NCI-H2029 treated with DMSO at 0.1 percent for 48 hours (cell line): ENCODE measurements at places on chromosomes 12 and 14.

- no peak for DNase-seq
Observed at GRCh38 chr12:100995201-100995600, 200.6 kb downstream of the ANO4 start.

DNA sequence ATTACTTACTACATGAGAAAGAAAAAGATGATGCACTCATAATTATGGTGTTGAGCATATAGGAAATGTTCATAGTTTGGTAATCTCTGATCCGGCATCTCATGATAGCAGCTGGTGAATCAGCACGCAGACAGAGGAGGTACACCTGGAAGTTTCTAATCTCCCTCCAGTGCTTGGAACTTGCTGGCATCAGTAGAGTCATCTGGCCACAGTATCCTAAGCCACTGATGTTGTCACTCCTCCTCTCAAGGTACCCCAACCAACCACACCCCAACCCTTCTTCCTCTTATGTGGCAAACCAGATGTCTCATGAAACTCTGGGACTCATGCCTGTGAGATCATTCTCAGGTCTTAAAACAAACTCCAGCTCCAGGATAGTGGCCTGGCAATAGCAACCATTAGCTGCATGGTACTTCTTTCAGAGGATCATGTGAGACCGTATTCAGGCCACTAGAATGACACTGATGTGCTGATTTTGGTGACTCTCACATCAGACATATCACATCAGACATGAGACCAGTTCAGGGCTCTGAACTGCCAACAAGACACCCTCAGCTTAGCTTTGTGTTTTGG, 143.0 kb downstream of the RASSF9 start:
- no peak for DNase-seq

- no peak for DNase-seq
Observed at GRCh38 chr12:72273851-72274351, 1.7 kb downstream of the TRHDE start.

DNA sequence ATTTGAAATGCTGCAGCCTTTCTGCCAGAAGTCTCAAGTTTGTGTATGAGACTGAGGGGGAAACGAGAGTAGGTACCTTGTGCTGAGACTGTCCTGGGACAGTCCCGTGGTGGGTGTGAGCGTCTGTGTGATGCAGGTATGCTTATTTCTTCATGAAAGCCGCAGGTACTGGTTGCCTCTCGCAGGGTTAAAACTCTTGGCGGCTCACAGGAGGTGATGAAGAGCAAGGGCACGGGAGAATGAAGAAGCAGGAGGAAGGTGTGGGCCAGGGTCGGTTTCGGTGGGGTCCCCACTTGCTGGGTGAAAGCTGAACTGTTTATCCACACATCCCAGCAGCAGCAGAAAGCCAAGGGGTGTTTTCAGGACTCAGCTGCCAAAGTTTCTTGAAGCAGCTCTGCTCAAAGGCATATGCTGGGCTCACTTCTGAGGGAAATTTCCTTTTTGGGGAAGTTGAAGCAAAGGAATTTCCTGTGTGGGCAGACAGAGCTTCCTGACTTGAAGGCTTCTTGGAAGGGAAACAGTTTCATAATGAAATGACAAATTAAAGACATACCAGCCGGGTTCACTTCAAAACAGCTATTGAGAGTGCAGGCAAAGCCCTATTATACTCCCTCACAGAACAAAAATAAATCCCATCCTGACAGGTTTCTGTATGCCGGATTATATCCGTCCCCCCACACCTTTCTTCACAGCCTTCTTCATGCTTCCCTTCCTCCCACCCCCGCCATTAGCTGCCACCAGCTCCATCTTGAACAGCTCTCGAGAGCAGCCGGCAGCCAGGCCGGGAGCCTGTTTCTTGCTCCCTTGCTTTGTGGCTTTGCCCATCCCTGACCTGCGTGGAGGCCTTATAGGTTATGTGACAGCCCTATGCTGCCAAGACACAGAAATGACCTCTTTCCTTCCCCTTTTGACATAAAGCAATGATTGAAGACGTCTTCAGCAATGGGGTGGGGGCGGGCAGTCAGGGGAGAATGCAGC, 116.6 kb downstream of the ETV6 start:
- no peak for DNase-seq

DNA sequence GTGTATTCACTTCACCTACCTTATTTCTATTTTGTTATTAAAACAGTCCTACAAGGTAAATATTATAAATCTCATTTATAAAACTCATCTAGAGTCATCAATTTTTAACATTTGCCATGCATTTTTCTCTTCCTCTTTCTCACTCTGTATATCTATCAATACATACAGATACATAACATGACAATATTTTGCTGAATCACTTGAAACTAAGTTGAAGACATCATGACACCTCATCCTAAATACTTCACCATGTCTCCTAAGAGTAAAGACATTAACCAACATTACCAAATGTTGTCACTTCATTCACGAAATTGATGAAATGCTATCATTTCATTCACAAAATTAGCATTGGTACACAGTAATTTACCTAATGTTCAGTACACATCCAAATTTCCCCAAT, 181.8 kb downstream of the PAX9 start:
- no peak for DNase-seq

GRCh38 chr12:49843876-49844437, 1.1 kb upstream of the BCDIN3D start:
- no peak for DNase-seq

DNA sequence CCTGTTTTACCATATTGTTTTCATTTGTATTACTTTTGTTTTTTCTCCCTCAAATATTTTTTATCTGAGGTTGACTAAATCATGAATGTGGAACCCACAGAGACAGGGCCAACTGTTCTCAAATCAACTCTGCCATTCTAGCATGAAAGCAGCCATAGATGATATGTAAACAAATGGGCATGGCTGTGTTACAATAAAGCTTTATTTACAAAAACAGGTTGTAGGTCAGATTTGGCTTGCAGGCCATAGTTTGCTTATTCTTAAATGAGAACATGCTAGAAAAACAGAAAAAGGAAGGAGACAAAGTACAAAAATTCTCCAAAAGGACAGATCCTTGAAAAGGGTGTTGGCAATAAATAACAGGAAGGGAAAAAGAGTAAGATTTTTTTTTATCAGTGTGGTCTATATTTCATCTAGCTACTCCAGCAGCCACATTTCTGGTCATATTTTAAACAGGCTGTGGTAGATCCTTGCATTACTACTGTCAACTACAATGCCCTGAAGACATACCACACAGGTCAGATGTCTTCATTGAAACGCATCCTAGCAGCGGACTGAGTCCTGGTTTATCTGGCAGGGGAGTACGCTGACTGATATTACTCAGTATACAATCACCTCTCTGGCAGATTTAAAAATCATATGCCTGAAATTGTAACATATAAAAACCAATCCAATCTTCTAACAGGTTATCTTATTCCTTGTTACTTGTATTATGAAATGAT, 42.9 kb downstream of the SPPL3 start:
- DNase-seq, result no peak

GRCh38 chr14:44027397-44027796, 479.7 kb downstream of the FSCB start:
- DNase-seq, result no peak

- DNase-seq, result no peak
Observed at GRCh38 chr12:100564090-100564489, 9.4 kb upstream of the GAS2L3 start.

- no peak for DNase-seq
Observed at GRCh38 chr12:47813511-47814196, 6.0 kb downstream of the HDAC7 start.

DNA sequence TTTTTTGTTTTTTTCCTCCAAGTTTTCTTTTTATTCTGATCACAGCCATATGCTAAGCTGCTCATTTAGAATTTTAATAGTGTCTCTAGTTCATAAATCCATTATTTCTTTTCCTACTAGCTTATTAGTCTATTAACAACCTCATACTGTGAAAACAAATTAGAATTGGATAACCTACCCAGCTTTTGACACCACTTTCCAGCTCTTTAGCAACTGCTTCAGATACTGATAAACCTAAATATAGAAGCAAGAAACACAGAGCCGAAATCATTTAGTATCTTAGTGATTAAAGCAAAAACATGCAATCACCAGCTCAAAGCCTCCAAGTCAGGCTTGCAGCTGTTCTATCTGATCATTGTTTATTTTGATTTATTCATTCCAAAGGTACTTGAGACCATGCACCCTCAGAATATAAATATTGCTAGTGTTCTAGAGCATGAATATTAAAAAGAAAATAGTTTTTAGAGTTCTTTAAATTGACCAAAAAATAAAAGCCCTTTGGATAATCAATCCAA, 121.5 kb downstream of the STXBP6 start:
- peak; percentile 60 for DNase-seq

GRCh38 chr12:92547906-92548305, 154.9 kb upstream of the PLEKHG7 start:
- DNase-seq, result no peak

DNA sequence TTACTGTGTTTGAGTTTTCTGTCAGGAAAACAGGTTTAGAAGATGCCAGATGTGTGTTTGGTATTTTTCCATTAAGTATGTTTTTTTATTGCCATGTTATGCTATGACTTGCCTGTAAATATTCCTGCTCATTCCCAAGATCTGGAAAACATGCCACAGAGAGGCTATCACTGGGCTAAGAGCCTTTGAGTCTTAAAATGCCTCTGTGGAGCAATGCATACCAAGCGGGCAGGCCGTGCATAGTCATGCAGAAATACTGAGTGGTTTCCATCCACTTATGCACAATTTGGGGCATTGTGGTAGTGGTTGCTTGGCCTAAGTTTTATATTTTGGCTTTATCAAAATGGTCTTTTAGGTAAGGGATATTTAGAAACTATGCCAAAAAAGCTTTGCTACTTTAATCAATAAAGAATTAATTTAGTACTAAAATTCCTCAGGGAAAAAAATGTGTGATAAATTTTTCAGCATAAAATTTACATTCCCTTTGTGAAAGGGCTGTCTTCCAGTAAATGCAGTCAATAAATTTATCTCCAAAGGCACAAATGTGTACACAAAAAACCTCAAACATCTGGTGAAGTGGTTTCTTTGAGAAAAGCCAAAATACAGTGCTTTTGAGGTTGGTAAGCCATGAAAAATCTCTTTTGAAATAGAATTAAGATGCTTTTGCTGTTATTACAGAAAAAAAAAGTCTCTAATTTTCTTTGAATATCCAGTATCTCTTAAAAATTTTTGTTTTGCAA, 341.3 kb upstream of the FBXO33 start:
- no peak for DNase-seq

DNA sequence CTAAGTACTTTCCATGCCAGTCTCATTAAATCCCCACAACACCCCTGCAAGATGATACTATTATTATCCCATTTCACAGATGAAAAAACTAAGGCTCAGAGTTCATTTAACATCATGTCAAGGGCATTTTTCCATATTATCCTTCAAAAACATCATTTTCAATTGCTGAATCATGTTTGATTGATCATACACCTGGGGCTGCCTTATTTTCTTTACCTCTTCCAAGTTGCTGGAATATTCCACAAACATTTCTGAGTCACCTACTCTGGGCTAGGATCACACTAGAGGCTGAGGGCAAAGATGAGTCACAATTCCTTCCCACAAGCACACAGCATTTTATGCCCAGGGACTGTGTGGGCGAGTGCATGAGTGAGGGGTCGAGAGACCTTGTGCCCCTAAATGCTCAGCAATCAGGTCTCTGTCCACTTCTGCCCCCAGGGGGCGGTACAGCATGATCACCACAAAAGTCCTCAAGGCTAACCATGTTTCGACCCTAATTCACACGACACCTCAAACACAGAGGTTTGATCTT, 14.1 kb upstream of the TMEM119 start:
- DNase-seq, result no peak

GRCh38 chr12:7373226-7373625, 69.4 kb downstream of the ACSM4 start:
- DNase-seq, result no peak

DNA sequence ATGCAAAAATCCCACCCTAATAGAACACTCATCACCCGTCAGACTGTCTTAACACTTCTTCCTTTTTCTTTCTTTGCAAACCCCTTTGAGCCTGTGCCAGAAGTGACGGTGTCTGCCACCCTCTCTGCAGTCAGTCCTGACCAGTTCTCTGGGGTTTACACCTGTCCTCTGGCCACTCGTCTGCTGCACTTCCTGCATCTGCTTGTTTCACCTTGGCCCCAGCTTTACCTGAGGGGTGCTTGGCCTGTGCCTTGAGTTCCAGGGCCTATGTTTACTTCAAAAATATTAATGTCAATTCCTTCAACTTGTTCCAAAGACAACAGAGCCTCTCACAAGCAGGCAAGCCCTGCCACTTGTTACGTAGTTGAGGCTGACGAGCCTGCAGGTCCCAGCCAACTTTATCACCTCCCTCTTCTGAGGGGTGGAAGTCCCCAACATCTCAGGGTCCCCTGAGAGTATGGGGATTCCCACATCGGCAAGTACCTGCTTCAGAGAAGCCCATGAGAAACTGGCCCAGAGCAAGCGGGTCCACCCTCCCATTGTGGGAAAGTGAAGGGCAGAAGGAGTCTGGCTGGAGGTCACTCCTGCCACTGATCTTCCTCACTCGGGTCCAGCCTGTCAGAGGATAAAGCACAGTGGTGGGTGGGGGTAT, 205.4 kb downstream of the DAD1 start:
- DNase-seq, result no peak

GRCh38 chr12:5620896-5621295, 189.0 kb downstream of the NTF3 start:
- no peak for DNase-seq

- DNase-seq, result no peak
Observed at GRCh38 chr14:103562179-103562428, 353 bp downstream of the BAG5 start.

- no peak for DNase-seq
Observed at GRCh38 chr14:69079188-69079742, 73.7 kb downstream of the DCAF5 start.

- DNase-seq, result no peak
Observed at GRCh38 chr14:73833034-73833433, 18.6 kb upstream of the PTGR2 start.

DNA sequence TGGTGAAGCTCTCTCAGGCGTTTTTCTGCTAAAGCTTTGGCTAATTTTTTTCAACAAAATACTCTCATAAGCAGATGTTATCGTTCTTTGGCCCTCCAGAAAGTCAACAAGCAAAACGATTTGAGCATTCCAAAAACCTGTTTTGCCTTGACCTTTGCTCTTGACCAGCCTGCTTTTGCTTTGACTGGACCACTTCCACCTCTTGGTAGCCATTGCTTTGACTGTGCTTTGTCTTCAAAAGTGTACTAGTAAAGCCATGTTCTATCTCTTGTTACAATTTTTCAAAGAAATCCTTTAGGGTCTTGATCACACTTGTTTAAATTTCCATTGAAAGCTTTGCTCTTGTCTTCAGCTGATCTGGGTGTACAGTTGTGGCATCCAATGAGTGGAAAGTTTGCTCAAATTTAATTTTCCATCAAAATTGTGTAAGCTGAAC, 10.7 kb upstream of the ARID4A start:
- no peak for DNase-seq

DNA sequence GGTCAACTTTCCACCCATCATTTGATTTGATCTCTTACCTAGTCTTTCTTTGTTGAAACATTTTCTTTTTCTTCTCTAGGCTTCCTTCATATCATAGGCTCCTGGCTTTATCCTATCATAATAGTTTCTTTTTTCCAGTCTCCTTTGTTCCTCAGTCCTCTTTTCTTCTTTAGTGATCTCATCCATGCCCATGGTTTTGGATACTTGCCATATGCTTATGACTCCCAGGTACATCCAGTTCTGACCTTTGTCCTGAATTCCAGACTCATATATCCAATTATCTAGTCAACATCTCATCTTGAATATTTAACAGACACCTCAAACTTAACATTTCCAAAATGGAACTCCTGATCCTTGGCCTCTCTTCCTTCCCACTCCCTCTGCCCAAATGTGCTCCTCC, 36.1 kb upstream of the KRAS start:
- DNase-seq, result no peak

GRCh38 chr12:71763677-71764379, 9.2 kb downstream of the RAB21 start:
- DNase-seq, result no peak
